ENCODE measurements at places on chromosomes 5 and 9.

DNA sequence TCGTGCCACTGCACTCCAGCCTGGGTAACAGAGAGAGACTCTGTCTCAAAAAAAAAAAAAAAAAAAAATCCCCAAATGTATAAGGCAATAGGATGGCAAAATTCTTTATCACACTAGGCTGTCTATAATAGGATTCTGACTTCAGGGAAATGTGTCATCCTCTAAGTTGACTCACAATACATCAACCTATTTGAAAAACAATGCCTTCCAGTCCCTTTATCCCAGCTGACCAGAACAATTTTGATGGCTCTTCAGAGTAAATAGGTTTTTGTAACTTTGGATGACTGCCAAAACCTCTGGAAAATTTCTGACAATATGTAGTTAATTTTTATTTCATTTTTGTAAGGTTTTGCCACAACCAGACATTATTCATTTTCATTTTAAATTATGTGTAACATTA is 184.1 kb downstream of the CCDC192 start:
- no peak for DNase-seq

GRCh38 chr9:13410566-13411031 is 131.1 kb upstream of the MPDZ start:
- DNase-seq = no peak

DNA sequence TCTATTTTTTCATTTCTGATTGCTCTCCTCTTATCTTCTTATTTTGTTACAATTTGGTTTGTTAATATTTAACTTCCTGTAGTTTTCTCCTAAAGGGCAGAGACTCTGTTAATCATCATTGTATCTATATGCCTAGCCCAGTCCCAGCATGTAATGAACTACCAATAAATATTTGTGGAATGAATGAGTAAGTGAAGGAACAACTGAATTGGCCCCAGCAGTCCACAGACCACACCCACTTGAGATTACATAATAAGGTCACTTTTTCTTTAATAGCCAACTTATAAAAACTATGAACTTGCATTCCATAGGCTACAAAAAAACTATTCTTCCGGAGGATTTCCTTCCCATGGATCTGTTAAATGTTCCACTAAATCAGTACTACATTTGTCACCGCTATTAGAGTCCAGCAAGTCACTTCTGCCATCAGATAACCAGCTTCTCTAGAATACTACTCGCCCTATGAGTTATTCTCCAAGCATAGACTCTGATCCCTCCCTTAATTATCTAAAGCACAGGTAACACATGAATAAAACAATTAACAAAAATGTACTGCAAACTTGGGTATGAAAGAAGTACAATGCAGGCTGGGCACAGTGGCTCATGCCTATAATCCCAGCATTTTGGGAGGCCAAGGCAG is 27.5 kb upstream of the TNPO1 start:
- no peak for DNase-seq

DNA sequence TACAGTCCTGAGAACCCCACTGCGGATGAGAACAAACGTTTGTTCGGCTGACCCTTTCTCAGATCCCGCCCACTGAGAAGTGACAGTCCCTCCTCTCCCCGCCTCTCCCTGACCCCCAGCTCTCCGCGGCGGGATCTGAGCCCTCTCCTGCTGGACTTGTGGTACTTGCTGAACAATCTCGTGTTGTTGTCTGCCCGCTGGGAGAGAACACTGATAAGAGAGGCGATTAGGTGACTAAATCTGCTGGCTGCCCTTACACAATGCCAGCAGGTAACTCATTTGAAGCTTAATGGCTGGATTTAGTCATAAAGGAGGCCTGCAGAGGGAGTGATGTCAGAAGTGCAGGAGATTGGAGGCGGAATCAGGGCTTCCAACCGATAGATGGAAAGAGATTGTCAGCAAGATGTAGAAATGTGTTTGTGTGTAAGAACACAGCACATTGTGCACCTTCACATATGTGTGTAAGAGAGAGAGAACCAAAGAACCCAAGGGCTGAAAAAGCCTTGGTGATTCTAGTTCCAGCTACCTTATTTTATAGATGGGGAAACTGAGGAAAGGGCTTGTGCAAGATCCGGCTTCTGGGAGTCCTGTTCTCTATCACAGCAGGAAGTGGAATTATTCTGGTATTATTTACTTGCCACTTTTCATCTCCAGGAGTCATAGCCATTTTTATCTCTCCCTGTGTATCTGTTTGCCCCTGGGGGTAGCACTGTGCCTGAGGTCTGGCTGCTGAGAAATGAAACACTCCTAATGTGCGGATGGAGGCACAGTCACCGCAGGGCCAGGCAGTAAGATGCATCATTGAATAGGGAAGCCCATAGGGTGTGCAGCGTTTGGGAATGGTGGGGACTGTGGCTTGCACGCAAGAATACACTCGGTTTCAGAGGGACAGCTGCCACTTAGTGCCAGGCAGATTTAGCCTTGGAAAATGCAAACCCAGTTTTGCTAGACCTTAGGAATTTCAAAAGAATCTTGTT is 203.7 kb upstream of the MSX2 start:
- no peak for DNase-seq

GRCh38 chr5:157978061-157978460 is 119.1 kb upstream of the CLINT1 start:
- no peak for DNase-seq

DNA sequence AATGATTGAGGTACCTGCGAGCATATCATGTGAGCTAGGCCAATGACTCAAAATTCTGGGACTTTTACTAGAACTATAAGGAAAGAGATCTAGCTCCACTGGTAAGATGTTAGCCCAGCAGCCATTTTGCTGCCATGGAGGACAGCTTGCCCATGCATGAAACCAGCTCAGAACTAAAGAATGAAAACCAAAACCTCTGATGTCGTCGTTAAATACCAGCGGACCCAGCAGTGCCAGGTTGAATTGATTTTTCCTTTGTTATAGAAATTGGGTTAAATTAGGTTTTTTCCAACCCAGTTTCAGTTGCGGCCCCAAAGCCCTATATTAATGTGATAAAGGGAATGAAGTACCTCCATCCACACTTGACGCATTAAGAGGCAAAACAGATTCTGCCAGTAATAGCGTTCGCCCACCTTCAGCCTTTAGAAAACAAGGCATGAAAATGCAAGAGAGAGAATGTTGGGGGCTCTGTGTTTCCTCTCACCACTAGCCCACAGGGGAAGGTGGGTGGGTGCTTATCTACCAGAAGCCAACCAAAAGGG is 5.5 kb upstream of the ITK start:
- no peak for DNase-seq

DNA sequence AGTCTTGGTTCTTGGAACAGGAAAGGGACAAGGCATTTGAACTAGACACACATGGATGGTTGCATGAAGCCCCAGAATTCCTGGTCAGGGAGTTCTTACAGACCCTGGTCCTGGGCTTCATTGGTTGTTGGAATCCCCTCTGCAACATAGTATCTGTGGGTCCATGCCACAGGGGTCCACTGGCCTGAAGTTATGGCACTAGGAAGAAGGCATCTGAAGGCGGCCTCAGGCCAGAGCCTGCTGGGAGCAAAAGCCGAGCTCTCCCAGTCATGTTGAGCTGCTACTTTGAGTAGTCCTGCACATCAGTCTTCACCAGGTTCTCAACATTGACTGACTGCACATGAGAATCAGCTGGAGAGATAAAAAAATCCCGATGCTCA is 71.1 kb upstream of the PITX1 start:
- DNase-seq = no peak

GRCh38 chr5:119313197-119313596 is 42.6 kb upstream of the TNFAIP8 start:
- DNase-seq = no peak

- no peak for DNase-seq
Observed at GRCh38 chr5:126233256-126233655, 190.0 kb upstream of the GRAMD2B start.

DNA sequence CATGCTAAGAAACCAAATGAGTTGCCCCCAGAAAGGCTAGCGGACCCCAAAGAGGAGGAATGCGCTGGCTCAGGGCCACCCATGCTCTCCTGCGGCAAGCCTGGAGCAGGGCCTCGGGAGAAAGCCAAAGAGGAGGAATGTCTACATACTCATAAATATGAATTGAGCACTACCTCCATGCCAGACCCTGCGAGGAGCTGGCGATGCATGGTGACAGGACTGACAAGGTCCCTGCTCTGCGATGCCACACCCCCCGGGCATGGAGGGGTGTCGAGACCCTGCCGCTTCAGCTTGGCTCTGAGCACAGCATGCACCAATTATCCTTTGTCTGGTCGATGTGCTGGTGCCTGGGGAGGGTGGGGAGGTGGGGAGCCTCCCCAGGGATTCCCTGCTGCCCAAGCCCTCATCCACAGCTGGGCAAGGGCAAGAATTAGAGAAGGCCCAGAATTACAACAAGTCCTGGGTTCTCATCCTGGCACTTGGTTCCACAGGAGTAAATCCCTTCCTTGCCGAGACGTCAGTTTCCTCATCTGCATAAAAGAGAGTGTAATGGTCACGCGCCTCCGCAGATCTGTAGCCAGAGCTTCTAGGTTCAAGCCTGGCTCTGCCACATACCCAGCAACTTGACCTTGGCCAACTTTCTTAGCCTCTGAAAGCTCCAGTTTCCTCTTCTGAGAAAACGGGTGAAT is 74.4 kb downstream of the FAM114A2 start:
- DNase-seq = no peak

DNA sequence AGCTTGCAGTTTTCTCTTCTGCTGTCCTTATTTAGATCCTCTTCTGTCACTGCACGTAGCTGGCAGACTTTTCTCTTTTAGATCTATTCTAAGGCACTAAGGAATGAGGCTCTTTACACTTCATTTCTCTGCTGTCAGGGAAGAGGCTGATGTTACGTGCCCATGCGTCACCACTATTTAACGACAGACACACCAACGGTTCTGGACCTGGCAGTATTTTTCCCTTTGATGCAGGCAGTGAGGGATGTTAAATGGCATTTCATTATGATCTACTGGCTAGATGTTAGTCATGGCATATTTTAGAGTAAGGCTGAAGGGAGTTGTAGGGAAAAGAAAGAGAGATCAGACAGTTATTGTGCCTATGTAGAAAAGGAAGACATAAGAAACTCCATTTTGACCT is 8.2 kb upstream of the CRHBP start:
- DNase-seq = no peak

DNA sequence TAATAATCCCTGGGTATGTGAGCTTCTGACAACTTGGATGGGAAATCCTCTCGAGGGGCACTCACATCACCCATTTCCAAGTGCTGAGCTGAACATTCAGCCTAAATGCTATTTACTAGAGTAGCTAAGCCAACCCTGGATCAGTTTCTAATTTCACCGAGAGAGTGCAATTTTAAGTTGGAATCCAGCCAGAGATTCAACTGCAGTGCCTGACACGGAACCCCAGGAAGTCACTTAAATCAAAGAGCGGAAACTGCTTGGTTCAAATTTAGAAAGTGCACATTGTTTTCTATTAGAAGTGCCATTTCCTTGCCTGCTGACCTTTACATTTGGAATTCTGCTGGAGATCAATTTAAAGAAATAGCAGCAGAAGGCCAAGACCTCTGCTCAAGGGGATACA is 8.8 kb downstream of the SPRY4 start:
- DNase-seq = no peak

- DNase-seq = no peak
Observed at GRCh38 chr5:20109326-20109725, 121.3 kb upstream of the CDH18 start.

DNA sequence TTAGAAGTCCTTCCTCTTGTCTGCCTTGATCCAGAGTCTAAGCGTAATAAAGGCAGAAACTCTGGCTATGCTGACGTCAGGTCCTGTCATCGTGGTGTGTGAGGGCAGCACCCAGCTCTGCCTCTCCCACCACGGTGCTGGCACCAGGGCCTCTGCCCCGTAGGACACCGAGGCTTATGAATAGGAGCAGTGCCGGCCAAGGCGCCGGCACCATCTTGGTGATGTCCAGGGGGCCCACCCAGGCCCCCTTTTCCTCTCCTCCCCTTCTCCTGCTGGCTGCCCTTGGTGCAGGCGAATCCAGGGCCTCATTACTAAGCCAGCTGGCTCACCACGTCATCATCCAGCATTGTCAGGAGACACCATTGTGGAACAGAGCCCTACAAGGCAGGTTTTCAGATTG is 252.3 kb downstream of the FANCC start:
- no peak for DNase-seq

DNA sequence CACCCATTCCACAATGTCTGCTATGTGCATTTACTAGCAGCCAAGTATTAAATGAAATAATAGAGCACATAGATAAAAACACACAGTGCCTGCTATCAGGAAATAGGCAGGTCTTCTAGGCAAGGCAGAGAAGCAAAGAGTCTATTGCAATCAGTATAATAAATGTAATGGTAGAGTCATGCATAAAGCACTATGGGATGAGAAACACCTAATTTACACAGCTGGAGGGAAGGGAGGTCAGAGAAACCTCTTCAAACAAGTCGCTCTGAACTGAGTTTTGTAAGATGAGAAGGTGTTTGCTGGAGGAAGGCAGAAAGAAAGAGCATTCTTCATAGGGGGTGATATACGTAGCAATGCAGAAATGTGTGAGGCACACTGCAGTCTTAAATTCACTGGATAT is 341.0 kb upstream of the DMAC1 start:
- no peak for DNase-seq

DNA sequence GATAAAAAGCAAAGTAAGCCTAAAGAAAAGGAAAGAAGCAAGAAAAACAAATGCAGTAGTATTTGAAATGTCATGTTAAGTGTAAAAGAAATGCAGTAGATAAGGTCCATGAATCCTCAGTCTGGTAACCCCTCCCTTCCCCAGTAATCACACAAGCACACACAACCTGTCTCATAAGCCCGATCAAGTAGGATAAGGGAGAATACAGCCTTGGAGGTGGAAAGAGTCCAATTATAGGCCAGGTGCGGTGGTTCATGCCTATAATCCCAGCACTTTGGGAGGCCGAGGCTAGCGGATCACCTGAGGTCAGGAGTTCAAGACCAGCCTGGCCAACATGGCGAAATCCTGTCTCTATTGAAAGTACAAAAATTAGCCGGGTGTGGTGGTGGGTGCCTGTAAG is 117.9 kb downstream of the GADD45G start:
- no peak for DNase-seq

DNA sequence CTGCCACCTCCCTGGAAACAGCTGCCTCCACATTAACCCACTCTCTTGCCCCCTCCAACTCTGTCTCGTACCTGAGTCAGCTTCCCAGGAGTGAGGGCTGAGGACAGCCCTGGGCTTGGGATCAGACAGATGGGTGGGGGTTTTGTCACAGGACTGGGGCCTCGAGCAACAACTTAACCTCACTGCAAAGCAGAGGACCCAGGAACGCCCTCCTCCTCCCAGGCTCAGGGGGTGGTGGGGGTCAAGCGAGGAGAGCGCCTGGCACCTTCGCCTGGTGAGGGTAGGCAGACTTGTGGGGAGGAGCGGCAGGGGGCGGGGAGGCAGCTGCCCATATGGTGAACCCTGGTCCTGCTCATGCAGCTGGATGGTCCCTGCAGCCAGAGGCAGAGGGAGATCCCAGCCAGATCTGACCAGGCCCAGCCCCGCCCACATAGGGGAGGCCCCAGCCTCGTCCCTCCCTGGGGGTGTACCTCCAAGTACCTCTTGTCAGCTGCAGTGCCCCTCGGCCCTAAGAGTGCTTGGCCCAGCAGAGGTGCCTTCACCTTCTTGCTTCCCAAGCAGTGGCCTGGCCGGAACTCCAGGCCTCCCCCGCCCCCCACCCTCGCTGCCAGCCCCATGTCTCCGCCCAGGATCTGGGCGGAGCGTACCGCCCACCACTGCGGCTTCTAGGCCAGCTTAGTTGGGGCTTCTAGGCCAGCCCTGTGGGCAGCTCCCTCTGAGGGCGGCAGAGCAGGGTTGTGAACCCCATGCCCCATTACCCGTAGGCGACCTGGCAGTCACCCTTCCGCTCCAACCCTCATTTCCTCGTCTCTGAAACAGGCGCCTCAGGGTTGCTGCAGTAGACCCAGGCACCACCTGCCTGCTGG is at the start of gene SARDH:
TSS of gene SARDH (minus strand) at position 579 of the 866 bp plus-strand sequence. CDS start 4,179 bp downstream, outside the sequence.
- peak; percentile 15 for DNase-seq

- peak; percentile 39 for DNase-seq
Observed at GRCh38 chr9:88578121-88579049, 43.4 kb downstream of the NXNL2 start.

Data from activated effector memory CD4-positive, alpha-beta T cell treated with Interleukin-2 at 50 U/mL for 16 hours (primary cell).